ENCODE measurements at places on chromosomes 3 and 15.

- DNase-seq = no peak
Measured at GRCh38 chr3:73614419-73614818, 10.3 kb downstream of the PDZRN3 start.

DNA sequence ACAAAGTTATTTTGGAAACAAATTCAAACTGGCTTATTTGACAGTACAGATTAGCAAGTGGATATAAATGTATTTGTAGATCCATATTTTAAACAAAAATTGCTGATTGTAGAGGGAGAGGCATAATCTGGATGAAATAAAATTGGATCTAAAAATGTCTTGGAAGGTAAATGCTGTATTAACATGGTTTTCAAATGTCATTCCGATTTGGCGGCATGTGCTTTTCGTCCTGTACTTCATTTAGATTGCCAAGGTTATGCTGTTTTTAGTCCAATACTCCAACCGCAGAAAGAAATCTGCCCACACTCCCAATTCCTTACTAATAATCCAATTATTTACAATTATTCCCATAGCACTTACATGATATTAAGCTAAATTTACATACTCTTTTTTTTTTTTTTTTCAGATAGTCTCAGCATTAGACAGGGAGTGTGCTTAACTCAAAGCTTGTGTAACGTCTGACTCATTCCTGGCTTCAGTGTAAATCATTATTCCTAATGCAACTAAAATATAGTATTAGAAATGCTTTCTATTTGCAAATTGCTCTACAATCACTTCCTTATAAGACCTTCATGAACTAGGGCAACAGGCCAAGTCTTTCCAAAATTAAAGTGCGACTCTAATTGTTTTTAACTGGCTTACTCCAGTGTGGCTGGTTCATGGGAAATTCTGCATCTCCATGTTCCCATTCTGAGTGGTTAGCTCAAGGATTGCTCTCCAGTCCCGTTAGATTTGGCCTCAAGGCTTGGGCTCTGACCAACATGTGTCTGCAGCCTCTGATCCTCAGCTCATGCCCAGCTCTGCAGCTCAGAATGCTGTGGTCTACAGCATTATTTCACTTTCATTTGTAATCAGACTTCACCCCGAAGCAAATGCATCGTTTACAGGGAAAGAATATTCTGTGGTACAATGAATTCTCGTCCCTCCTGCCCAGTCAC lies 103.9 kb downstream of the FBN1 start:
- no peak for DNase-seq

DNA sequence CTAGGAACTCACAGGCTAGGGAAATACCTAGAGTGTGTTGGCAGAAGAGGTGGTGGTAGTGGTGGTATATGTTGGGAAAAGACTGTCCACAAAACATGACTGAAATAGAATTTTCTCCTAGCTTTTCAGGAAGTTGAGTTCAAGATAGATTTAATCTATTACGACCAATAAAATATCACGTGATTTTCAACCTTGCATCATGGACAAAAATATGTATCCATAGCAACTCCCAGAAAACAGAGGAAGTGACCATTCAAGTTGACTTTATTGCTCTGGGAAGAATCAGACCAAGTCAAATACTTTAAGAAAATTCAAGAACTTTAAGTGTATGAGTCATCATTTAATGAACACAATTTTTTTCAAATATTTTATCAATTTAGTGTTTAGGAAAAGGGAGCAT lies 347.0 kb upstream of the ZNF385D start:
- DNase-seq = no peak

GRCh38 chr3:133958071-133958805 lies 62.6 kb upstream of the RAB6B start:
- no peak for DNase-seq

GRCh38 chr3:37255990-37256308 lies 81.6 kb upstream of the LRRFIP2 start:
- no peak for DNase-seq

- no peak for DNase-seq
Measured at GRCh38 chr15:80207887-80208286, 44.1 kb downstream of the CTXND1 start.

- DNase-seq = no peak
Measured at GRCh38 chr15:28957606-28958498, 72.1 kb downstream of the APBA2 start.

DNA sequence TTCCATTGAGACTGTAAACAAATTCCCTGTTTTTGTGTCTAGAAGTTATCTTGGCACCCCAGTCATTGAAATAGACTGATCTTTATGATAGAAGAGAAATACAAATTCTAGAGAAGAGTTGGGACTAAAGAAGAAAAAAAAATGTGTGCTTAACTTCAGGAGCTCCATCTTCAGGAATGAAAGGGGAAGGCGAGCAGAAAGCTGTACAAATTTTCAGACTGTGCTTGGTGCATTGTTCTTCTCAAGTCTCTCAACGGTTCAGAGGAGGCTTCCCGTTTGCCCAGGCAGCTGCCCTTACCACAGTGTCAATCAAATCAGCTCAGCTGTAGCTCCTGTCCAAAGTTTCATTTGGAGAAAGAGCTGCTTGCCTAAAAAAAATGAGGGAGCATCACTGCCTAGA lies 41.7 kb downstream of the OXSM start:
- DNase-seq = no peak
